ENCODE measurements at places on chromosomes 2 and 18.

DNA sequence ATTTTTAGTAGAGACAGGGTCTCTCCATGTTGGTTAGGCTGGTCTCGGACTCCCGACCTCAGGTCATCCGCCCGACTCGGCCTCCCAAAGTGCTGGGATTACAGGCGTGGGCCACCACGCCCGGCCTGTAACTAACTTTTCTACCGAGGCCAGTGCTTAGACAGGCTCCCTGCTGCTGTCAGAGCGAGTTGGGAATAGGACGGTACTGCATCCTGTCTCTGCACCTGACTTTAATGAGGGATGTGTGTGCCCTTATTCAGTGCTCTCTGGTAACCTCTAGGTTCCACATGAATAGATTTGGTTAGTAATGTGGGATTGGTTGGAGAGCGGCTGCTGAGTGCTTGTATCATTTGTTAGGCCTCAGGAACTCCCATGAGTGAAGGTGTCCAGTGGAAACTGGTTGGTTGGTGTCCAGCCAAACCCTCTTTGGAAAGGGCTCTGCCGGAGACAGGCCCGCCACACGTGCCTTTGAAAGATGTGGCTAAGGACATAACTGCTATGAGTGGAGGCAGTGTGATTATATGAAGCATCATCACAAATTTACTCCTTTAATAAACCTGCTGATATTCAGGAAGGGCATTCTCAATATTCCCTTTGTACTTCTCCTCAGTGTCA is 36.6 kb downstream of the MYOM1 start:
- DNase-seq = no peak

DNA sequence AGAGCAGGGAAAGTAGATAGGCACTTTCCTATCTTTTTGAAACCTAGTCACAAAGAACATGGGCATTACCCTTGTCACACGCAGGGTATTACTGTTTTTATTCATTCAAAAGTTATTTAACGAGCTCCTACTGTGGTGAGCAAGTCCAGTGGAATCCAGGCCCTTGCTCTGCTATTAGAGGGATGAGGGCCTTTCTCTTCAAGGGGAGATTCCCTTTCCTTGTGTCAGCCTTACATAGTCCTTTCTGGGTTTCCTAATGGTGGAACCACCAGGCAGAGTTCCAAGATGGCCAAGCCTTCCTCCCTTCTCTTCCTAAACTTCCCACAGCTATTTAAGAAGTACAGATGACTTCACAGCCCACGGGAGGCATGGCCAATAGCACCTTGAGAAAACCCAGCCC is 64.6 kb downstream of the SPTBN1 start:
- DNase-seq = peak; percentile 26

DNA sequence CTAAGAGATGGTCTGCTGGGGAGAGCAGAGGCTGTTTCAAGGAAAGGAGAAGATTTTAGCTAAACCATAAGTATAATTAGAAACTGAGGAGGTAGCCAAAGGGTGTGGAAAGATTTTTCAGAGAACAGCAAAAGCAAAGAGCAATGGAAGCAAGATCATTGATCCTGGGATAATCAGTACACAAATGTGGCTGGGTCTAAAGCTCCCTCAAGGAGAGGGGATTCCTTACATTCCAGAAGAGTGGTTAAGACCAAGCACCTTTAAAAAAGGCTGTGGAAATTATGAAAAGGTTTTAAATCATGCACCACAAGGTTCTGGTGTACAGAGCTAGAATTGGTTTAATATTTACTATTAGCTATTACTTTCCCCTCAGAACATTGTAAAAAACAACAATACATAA is 246.0 kb upstream of the UBE2E3 start:
- no peak for DNase-seq

DNA sequence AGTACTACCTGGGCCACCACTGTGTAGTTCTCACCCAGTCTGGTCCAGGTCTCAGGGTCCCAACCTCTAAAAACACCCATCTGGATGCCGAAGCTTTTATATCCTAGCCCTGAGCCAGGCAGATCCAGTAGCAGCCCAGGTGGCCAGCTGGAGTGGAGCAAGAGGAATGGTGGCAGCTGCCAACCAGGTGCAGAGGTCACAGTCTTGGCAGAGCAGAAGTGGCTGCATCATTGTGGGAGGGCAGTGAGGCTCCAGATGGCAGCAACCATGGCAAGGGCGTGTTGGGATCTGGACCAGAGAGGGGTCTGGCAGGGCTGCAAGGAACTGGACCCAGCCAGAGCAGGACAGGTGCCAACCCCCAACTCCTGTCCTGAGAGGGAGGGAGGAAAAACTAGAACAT is 72.2 kb upstream of the AGAP1 start:
- no peak for DNase-seq

GRCh38 chr2:16629770-16630169 is 35.9 kb downstream of the CYRIA start:
- DNase-seq = no peak

- DNase-seq = no peak
These were observed 99.1 kb downstream of the ADD2 start for GRCh38 chr2:70668911-70669310.

- peak; percentile 18 for DNase-seq
These were observed 15.0 kb upstream of the HTR2B start for GRCh38 chr2:231139796-231140195.

DNA sequence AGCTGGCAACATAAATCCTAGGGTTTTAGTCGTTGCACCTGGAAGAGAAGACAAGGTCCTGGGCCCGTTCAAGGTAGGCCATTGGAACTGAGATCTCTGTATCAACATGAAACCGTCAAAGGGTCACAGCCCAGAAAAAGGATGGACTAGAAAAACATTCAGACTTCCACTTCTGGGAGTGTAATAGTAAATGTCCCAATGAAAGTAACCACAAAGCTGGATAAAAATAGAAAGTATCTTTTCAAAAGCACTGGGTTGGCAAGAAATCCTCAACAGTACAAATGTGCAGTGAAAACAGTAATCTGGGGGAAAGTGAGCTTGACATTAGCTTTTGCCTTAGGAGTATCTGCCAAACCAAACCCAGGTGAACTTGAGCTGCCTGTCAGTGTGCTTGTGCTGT is 12.9 kb downstream of the CGREF1 start:
- DNase-seq = no peak

DNA sequence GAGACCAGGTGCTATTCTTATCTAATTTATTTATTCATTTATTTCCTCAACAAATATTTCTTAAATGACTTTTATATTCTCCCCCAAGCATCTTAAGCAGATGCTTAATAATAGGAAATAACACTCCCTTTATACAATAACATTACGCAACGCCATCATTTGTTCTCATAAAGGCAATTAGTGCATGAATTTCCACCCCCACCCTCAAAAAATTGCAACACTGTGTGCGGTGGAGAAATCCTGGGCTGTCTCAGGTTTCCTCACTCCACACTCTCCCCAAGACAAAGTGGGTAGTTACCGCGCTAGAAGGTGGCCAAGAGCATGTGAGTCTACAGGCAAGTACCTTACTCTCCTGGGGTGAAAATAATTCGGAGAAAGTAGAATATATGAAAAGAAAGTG is 37.0 kb upstream of the CTDP1 start:
- no peak for DNase-seq

GRCh38 chr2:224038830-224039079 is 331 bp downstream of the SERPINE2 start:
- no peak for DNase-seq

DNA sequence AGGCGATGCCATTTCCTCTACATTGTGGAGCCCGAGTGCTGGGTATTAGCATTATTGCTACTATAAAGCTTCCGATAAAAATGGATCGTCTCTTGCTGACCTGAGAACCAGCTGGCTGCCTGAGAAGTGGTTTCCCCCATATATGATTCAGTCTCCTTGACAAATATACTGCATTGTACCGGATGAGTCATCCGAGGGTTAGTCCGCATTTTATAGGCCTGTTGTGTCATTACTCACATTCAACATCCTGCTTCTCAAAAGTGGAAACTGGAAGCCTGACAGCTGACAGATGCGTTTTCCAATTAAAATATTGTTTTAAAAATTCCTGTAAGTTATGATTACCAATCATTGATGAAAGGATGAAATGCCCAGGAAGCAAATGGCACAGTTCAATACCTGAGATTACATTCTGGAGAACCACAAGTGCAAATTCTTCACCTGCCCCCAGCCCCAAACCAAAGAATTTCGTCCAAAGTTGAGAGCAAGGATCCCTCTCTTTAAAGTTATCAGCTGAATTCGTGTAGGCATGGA is 65.7 kb downstream of the SPRED2 start:
- peak; percentile 100 for DNase-seq

- peak; percentile 62 for DNase-seq
These were observed 92.7 kb upstream of the PARD3B start for GRCh38 chr2:204452464-204453023.

DNA sequence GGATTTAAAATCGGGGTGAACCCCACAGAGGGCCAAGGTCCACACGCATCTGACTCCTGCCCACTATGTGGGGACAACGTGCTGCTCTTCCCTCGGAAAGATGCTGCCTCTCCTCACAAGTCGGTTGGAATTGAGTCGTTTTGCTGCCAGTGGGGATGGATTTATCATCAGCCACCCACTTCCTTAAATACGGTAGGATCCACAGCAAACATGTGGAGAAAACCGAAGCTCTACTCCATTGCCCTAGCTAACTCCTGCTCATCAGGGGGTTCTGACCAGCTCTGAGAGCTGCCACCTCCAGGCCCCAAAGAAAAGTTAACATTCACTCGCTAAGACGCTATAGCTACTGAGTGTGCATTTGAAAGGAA is 80.9 kb downstream of the CHRNA1 start:
- no peak for DNase-seq

DNA sequence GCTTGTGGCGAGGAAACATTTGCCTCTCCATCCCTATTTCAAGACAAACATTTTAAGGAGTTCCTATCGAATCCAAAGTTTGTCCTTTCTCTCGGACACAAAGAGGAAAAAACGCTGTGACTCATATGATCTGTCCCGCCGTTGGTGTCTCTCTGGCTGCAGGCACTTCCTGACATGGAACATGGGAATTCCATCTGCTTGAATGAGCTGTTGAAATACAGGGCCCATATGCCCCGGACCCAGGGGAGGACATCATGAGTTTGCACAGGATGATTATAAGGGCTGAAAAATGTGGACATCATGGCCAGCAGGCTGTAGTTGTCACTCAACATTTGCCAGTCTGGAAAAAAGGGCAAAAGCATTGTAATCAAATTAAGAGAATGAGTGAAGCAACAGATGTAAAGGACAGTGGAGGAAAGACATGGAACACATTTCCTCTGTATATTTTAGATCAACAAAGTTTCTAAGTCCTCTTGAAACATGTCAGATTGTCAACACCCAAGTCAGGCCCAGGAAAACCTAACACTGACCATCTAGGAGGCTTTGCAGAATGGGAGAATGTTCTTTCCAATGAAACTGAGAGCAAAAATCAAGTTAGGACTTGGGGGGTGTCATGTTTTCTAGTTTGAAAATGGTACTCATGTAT is 103.2 kb upstream of the SMIM21 start:
- no peak for DNase-seq

GRCh38 chr18:69216321-69216720 is 184.4 kb upstream of the DOK6 start:
- DNase-seq = no peak

DNA sequence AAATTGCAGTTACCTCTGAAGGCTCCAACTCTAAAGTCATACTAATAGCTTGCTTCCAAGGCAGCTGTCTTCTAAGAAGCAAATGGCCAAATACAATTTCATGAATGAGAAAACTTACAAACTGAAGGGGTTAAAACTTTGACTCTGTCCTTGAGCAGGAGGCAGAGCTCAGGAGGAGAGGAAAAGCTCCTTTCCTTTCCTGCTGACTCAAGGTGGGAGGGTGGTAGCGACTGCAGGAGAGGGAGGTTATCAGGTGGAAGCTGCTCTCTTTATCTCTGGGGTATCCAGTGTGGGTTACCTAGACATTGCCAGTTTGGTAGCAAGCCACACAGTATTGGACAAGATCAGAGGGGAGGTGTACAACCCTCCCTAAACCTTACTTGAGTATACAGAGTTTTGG is 2.7 kb upstream of the EFEMP1 start:
- no peak for DNase-seq

GRCh38 chr2:10171006-10171800 is 48.7 kb downstream of the RRM2 start:
- DNase-seq = no peak

GRCh38 chr2:74486141-74486540 is 3.3 kb downstream of the TTC31 start:
- no peak for DNase-seq

DNA sequence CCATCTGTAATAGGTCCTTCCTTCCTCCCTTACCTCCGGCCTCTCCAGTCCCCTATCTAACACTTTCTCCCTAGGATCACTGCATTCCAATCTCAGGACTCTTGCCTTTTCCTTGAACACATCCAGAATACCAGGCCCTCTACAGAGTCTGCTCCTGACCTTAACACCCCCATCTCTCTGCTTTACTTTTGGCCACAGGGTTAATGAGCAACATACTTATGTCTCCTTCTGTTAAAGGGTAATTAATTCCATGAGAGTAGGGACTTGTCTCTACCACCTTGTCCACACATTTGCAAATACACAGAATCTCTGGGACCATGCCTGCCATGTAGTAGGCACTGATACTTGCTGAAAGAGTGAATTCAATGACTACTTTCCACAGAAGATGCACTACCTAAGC is 94.9 kb downstream of the COBLL1 start:
- DNase-seq = no peak

DNA sequence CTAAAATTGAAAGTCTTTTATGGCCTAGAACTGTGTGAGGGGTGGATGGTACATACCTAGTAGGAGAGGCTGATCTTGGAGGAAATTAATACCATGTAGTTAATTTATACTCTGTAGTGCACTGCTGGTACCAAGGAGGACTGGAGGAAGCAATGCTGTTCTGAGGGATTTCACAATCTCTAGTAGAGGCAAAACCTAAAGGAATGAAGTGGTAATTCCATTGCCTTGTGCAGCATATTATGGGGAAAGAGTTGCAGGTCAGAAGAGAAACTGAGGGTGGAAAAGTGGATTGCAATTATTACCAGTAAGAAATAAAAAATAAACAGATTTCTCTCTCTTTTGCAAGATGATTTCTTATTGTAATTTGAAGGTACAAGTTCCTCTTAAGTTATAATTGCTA is 2.2 kb downstream of the ABI2 start:
- peak; percentile 35 for DNase-seq

- DNase-seq = no peak
These were observed 718.7 kb upstream of the FAM98A start for GRCh38 chr2:34317797-34318196.

GRCh38 chr2:219369447-219369861 is 18.3 kb downstream of the DNPEP start:
- DNase-seq = no peak

GRCh38 chr2:59484673-59485072 is 1068.8 kb downstream of the BCL11A start:
- no peak for DNase-seq

- DNase-seq = peak; percentile 70
These were observed 11.0 kb downstream of the TTN start for GRCh38 chr2:178796079-178796677.

DNA sequence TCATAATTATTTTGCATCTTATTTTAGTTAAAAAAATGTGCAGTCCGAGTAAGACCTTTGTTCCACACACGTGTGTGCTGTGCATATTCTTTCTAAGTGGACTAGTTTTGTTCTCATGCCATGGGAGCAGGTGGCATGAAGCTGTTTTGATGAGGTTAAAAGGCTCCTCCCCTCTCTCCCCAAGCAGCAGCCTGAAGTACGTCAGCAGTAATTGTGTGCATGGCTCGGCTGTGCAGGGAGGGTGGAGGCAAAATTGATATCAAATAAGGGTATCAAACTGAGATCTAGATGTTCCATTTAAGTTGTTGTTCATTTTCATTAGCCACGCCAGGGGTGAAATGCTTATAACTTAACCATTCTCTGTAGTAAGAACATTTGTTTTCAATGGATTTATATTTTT is at the start of gene NYAP2:
Gene NYAP2 (plus strand): TSS at position 207 of the 400 bp plus-strand sequence. CDS start 9,171 bp downstream, outside the sequence.
- no peak for DNase-seq

GRCh38 chr18:963276-963675 is 58.6 kb downstream of the ADCYAP1 start:
- DNase-seq = no peak
